ENCODE measurements at places on chromosomes 2 and 18.
A peak's percentile ranks its signal among the peaks of the same experiment; 100 is the strongest.

DNA sequence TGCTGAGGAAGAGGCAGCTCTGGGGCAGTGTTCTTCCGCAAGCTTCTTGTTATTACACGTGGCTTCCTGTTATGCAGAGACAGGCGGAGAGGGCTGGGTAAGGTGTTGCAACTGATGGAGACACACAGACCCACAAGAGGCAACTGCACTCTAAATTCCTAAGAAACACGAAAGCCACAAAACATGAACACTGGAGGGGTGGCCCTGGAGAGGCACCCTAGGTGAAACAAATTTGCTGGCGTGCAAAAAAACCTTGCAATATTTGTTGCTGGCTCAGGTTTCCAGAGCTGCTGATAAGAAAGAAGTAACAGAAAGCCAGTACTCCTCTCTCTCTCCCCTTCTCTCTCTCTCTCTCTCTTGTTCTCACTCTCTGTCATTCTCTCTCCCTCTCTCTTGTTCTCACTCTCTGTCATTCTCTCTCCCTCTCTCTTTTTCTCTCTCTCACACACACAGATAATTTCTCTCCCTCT lies 31.8 kb downstream of the ARHGAP25 start:
- DNase-seq, result peak; percentile 22

GRCh38 chr18:43578706-43579105 lies 301.4 kb upstream of the SYT4 start:
- no peak for DNase-seq

- DNase-seq, result no peak
Observed at GRCh38 chr2:66675591-66675990, 240.7 kb downstream of the MEIS1 start.

DNA sequence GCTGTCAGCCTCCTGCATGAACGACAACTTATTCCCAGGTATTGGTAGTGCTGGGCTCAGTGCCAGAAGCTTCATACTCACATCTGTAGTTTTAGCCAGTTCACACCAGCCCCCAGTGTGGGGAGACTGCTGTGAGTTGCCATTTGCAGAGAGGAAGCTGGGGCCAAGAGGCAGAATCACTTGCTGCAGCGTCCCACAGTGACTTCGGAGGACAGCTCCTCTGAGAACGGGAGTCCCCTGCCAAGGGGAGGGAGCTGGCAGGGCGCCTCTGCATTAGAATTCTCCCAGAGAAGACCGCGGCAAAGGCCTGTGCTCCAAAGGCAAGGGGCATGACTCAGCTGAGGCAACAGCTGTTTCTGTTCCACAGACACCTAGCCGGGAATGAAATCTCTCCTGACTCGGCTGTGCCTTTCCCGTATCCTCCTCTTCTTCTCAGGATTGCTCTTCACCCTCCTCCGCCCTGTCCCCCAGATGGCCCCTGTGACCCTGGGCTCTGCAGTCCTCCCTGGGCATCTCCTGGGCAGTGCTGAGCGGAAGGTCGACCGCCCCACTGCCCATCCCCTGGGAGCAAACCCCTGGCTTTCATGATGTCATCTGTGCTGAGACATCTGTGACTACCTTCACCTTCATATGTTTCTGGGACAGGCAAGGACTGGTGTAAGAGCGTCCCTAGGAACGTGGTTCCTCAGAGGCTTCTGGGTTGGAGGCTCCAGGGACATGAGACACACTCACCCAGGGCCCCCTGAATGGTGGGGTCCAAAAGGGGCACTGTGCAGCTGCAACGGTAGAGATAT lies 18.0 kb downstream of the MAL start:
- no peak for DNase-seq

DNA sequence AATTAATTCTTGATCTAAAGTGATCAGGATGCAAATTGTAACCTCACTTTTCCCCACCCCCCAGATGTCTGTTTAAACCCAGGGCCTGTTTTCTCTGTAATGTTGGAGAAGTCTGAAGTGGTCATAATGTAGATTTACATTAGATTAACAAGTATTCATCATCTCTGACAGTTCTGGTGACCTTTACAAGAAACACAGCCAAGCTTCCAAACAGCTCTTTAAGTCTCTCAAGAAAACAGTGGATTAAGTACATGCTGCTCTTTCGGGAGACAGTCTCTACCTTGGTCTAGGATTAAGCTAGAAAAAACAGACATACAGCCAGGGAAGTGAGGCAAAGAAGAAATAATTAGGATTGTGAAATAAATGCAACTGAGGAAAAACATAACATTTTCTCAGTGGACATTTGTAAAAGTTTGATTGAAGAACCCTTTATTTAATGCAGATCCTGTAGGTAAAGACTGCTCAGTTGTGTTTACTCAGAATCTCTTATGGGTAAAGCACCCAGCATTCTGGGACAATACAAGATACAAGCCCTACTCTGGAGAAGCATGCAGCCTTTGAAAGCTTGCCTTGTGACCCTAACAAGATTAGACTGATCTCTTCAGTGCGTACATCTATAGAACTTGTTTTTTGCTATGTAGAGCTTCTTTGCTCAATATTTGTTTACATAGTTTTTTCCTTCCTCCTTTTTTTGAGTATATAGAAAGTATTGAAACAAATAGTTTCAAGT lies 203.9 kb downstream of the PHLPP1 start:
- DNase-seq, result no peak

GRCh38 chr18:63394954-63395353 lies 27.3 kb downstream of the VPS4B start:
- DNase-seq, result no peak

- DNase-seq, result no peak
Observed at GRCh38 chr2:121690095-121690494, 40.8 kb upstream of the CLASP1 start.

DNA sequence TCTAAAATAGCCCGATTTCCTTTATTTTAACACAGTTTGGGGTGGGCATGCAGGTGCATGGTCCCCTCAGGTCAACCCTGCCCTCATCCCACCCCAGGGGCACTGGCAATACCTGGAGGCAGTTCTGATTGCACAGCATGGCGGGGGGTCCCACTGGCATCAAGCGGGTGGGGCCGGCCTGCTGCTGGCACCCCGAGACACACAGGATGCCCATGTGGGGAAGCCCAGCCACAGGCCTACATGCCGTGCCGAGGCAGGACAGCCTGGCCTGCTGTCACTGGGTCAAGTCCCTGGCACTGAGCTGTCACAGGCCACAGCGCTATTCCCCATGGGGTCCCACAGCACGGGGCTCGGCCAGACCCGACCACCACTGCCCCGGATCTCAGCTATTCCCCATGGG lies 11.9 kb upstream of the KCNG2 start:
- no peak for DNase-seq

DNA sequence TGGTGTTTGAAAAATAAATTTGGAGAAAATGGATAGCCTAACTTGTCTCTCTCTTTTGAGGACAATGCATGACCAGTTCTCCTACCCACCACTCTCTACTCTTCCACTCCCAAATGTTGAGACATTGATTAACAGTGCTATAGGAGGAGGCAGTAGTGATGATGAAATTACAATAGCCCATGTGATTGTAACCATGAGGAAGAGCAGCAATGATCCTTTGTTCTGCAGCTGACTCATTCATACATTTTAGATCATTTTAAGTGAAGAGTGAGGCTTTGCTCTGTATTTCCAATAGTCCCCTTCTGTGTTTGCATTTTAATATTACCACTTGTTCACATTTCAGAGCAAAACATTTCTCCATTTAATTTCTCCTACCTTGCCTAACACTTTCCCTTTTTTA lies 592.3 kb downstream of the THSD7B start:
- DNase-seq, result no peak

DNA sequence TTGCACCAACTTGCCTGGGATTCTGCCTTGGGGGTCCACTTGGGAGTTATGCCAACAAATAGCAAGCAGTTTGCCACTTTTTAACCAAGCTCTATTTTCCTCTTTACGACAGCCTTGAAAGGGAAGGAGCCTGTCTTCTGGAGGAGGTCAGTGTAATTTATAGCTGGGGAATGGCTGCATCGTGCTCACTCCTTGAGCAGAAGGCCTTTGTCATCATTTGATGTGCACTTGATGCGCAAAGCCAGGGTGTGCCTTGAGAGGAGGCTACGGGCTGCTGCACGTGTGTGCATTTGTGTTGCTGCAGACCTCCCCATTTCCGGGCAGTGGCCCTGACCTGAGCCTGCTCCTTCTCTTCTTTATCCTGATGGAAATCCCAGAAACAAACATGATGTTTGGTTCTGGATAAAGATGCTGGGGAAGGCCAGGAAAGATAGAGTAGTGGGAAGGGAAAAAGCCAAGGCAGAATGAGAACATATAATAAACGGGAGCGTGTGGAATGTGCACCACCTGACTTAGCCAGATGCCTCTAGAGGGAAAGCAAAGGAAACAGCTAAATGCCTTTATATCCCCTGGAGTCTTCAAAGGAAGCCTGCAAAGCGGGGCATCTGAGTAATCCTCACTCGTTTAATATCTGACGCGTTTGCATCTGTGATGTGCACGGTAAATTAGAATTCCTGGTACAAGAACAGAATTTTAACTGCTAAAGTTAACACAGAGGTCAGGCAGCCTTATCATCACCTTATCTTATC lies 68.3 kb upstream of the ZNF521 start:
- no peak for DNase-seq

- DNase-seq, result no peak
Observed at GRCh38 chr18:12844391-12844790, 39.6 kb downstream of the PTPN2 start.

DNA sequence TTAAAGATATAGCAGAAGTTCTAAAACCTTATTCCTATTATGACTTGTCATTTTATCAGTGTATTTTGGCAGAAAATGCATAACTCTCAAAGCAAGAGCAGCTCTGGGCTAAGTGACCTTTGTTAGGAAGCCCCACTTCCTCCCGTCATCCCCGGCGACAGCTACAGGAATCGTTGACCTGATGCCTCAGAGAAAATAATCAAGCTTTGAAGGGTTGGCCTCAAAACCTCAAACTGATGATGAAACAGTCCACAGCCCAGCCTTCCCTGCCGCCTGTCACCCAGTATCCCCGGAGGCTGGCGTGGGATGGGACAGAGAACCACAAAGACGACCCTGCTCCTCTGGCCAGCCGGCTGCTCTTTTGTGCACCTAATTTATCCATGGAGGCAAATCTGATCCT lies 65.3 kb downstream of the KCNF1 start:
- no peak for DNase-seq

DNA sequence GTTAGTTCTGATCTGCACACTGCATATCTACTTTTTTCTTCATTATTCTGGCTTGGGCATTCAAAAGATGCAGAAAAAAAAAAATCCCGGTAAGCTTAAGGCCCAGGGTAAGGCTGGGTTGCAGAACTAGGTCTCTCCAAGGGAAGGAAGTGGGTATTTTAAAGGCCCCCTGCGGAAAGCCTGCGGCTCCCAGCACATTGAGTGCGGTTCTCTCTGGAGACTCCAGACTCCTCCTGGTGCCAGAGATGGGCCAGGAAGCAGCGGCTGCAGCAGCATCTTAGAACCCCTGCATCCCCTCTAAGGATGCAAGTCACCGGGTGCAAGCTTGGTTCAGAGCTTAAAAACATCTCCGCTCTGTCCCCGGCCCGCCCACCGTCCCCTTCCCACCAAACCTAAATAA lies 49.5 kb downstream of the TGIF1 start:
- DNase-seq, result no peak

GRCh38 chr2:18896125-18896764 lies 306.9 kb upstream of the NT5C1B start:
- no peak for DNase-seq

DNA sequence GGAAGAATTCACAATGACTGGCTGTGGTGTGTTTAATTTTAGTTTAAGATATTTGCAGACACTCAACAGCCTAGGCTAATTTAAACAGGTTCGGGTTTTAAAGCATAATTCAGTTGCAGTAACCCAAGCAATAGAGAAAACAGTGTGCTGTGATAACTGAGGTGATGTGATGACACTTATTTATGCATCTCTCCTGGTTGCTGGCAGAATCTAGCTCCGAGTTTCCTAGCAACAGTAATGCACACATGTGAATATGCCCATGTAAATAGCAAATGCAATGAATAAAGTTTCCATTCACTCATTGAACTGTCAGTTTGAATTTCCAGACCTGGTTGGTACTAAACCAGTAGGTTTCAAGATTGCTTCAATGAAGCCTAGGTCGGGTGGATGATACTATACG lies 426.5 kb downstream of the TMX3 start:
- DNase-seq, result no peak

- DNase-seq, result no peak
Observed at GRCh38 chr2:17327649-17328048, 190.6 kb downstream of the RAD51AP2 start.

DNA sequence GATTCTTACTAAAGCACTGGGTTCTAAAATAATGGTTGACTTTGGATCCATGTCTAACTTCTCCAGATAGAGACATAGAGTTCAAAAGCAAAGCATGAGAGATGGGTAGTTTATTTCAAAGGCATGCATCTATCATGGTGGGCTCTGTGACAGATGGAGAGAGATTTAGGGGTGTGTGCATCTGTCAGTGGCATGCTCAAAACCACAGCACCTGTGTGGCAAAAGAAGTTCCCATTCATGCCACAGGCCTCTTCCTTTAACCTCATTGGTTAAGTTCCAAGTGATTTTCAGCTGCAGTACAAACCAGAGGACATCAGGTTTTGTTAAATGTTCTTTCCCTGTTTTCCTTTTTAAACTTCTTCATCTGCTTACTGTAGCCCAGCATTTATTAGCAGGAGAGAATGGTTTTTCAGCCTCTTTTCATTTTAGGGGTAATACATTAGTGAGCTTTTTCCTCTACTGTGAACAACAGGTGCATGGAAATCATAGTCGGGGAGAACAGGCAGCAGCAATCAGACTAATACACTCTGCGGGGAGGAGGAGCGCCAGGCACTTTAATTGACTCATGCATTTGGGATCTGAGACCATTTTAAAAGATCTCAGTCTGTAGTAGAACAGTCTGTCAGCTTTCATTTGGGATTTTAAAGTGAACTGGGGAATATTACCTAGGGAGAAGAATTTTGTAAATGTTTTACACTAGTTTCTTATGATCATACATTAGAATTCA lies 52.4 kb upstream of the UPP2 start:
- no peak for DNase-seq

DNA sequence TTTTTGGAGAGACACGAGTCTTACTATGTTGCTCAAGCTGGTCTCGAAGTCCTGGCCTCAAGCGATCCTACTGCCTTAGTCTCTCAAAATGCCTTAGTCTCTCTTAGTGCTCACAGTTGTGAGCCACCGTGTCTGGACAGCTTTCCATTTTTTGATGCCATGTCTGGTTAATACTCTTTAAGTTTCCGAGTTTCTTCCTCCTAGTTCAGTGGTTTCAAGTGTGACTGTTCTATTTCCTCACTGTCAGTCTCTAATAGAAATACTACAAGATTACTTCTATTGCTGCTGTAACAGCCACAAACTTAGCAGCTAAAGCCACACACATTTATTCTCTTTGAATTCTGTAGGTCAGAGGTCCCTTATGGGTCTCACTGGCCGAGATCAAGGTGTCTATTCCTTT lies 125.1 kb upstream of the MGAT5 start:
- no peak for DNase-seq

Measured in activated CD4-positive, alpha-beta T cell treated with anti-CD3 and anti-CD28 coated beads for 24 hours (primary cell).